ENCODE measurements at places on chromosomes 6 and 20. TPM values are rescaled to one million over a fixed set of nuclear protein-coding genes. Genes with fewer than 3 reads are reported as not detected.

The WFDC5 gene
- total RNA-seq, result not detected

The FHL5 gene
- total RNA-seq, result not detected

The PAK5 gene
- total RNA-seq, result not detected

The MYH7B gene
- 0.70 TPM for total RNA-seq

The TAPBP gene
- total RNA-seq, result 148 TPM

The GSTA4 gene
- total RNA-seq, result 1.1 TPM

The IMPG1 gene
- total RNA-seq, result not detected

The TXLNB gene
- 12.4 TPM for total RNA-seq

The TDRD6 gene
- total RNA-seq, result 4.5 TPM

The IPCEF1 gene
- total RNA-seq, result not detected

DNA sequence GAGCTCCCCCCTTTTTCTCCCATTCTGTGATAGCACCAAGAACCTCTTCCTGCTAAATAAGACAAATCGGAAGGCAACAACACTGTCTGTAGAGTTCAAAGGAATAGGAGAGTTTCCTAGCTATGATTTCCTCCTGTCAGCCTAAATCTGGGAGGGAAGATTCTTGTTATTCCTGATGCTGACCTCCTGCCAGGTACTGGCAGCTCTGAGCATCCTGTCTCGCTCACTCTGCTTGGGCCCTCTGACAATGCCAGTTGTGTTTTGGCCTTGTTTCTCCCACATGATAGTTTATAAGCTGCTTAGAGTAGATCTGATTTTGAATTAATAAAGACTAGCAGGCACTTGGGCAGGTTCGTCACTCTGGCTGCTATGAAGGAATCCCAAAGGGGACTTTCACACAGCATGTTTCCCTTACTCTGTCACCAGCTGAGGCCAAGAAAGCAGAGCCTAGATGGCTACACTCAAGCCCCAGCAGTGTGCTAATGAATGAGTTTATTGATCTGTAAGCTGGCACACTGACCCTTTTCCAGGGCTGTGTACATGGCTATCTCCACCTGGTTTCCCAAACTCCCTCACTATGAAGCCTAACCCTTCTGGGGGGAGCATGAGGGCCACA is 52.3 kb downstream of the UQCC1 start:
- DNase-seq, result no peak

- DNase-seq, result peak; percentile 48
These were observed 11.8 kb upstream of the GSTA1 start for GRCh38 chr6:52815167-52816092.

GRCh38 chr6:72321788-72322187 is 300.1 kb upstream of the KCNQ5 start:
- DNase-seq, result no peak

GRCh38 chr6:157479464-157480303 is 98.7 kb downstream of the ZDHHC14 start:
- no peak for DNase-seq

DNA sequence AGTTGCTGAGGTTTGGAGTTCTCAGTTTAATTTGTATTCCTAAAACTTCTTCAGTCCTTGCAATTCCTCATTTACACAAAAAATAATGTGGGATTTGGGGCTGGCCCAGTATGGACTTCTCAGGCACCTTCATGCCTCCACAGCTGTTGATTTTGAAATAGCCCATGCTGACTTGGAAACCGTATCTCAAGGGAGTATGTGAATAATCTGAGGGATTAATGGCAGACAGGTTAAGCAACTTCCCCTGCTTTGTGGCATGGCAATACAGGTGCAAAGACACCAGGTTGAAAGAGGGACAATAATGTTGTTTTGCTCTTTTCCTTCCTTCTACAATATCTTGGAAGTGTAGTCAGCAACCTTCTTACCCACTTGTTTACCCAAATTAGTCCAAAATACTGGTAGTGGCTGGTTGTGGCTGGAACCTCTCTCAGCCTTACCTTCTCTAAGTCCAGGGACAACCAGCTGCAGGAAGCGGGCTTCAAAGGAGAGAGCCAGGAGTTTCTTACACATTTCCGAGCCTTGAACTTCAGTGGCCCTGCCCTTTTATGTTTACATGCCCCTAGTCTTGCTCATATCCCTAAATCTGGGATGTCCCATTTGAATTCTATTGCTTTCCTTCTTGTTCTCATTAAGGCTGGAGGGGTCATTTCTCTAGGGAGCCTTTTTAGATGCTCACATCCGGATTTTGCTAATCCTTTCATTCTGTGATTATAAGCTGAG is 44.1 kb upstream of the ADGRF1 start:
- no peak for DNase-seq

DNA sequence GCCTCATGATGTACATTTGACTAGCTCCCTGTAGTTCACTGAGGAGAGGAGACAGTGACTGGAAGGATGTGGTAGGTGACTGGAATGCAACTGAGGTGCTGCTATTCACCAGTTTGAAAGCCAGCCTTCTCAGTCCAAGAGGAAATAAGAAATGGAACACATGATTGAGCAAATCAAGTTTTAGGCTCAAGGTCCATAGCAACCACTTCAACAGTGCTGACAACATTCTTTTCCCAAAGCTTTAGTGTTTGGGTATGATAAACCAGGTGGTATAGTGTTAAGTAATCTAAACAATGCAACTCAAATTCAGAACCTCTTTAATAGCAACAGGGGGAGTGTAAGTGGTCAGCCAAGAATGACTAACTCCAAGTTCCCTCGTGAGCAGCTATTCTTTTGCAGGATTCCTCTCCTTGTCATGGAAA is 9.2 kb downstream of the ZHX3 start:
- DNase-seq, result no peak

DNA sequence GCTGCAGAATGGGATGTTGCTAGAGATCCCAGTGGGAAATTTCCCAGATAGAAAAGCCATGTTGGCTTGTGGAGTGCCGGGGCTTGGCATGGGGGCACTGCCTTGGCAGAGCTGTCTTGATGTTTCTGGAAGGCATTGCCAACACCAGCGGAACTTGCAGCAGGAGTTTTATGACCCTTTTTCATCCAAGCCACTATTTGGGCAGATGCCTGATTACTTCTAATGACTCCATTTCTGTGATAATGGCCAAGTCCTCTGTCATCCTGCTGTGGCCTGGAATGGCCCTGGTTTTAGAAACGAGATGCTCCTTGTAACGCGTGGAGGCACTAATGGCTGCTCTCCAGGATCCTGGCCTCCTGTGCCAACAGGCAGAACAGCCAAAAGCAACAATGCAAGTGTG is 229.0 kb downstream of the ZNF217 start:
- no peak for DNase-seq

DNA sequence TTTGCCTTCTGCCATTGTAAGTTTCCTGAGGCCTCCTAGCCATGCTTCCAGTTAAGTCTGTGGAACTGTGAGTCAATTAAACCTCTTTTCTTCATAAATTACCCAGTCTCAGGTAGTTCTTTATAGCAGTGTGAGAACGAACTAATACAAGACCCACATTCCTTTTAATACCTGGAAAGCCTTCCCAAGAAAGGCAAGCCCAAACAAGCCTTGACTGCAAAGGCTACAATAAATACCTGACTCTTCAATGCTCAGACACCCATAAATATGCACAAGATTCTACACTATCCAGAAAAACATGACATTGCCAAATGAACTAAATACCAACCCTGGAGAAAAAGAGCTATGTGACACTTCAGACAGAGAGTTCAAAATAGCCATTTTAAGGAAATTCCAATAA is 338.8 kb downstream of the HAO1 start:
- DNase-seq, result no peak

- peak; percentile 56 for DNase-seq
These were observed 512 bp downstream of the TAP1 start for GRCh38 chr6:32852844-32853540.

DNA sequence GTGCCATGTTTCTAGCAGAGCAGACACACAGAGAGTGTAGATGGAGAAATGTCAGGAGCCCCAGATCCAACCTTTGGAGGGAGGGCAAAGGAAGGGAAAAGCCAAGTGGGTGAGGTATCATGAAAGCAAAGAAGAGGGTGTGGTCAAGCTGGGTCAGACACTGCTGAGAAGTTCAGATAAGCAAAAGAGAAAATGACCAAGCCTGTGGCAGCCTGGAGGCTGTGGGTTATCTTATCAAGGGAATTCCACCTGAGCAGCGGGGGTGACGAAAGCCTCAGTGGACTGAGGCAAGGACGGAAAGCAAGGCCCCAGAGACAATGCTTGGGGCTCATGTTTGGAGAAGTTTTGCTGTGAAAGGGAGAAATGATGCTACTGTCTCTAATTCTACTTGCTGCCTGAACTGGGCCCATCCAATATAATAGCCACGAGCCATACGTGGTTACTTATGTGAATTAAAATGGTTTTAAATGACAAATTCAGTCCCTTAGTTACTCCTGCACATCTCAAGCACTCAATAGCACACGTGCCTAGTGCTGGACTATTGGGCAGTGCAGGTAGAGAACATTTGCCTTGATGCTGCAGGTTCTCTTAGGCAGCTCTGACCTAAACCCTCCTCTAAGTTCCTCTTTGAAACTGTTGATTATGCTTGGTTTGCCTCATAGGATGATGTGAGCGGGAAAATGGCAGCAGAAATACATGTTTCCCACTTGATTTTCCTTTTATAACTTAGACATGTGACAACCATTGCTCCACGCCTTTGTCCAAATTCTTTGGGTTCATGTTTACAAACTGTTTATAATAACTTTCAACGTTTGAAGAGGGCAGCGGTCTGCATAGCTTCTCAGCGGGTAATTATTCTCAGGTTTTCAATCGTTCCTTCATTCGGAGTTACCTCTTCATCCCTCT is 63.7 kb downstream of the SLC22A23 start:
- no peak for DNase-seq

DNA sequence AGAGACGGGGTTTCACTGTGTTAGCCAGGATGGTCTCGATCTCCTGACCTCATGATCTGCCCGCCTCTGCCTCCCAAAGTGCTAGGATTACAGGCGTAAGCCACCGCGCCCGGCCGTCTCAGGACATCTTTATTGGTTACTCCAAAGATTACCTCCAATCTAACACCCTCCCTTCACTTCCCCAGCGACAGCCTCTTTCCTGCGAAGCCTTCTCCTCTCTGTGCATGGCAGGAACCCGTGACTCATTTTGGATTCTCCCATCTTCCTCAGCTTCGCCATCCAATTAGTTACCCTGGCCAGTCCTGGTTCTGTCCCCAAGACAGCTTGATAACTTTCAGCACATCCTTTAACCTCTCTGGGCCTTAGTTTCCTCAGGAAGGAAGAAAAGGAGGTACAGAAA is 51.3 kb upstream of the TOX2 start:
- no peak for DNase-seq

GRCh38 chr6:90458353-90459224 is 128.3 kb downstream of the MAP3K7 start:
- DNase-seq, result peak; percentile 67

GRCh38 chr6:33840048-33840926 is 36.5 kb upstream of the MLN start:
- no peak for DNase-seq

DNA sequence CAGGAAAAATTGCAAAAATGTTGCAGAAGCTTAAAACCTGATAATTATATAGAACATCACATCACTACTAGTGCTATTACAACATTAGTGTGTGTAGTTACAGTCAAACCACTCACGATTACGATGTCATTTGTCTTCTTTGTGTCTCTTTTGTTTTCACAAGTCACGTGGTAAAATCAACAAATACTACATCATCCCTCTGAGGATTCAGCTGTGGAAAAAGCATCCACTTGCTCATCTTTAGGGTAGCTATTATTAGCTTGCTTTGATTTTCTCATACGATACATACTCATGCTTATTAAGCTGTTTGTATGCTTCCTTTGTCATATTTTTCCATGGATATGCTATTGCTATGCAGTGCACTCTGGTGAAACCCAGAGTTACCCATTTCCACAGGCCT is 22.2 kb upstream of the ATXN1 start:
- DNase-seq, result no peak

GRCh38 chr6:2036710-2037023 is 208.7 kb downstream of the GMDS start:
- DNase-seq, result no peak

- DNase-seq, result no peak
These were observed 121.4 kb downstream of the TPBG start for GRCh38 chr6:82484737-82485626.

DNA sequence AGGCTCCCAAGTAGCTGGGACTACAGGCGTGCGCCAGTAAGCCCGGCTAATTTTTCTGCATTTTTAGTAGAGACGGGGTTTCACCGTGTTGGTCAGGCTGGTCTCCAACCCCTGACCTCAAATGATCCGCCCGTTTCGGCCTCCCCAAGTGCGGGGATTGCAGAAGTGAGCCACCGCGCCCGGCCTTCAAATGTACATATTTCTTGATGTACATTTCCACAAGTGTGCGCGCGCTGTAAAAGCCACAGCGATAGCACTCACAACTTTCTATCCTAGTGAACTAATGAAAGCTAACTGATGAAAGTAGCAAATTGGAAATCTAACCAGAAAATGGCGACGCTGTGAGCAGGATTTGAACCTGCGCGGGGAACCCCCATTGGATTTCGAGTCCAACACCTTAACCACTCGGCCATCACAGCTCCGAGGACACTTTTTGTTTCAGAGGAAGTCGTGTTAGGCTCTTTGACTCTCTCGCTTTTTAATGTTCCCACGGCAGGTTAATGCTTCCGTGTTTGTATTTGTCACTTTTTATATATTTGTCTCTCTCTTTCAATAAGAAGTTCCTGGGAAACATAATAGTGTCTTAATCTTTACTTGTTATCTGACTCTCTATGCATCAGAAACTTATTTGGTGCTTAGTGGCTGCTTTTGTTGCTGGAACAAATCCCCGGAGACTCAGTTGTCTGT is 199.4 kb upstream of the ZNF184 start:
- DNase-seq, result no peak

DNA sequence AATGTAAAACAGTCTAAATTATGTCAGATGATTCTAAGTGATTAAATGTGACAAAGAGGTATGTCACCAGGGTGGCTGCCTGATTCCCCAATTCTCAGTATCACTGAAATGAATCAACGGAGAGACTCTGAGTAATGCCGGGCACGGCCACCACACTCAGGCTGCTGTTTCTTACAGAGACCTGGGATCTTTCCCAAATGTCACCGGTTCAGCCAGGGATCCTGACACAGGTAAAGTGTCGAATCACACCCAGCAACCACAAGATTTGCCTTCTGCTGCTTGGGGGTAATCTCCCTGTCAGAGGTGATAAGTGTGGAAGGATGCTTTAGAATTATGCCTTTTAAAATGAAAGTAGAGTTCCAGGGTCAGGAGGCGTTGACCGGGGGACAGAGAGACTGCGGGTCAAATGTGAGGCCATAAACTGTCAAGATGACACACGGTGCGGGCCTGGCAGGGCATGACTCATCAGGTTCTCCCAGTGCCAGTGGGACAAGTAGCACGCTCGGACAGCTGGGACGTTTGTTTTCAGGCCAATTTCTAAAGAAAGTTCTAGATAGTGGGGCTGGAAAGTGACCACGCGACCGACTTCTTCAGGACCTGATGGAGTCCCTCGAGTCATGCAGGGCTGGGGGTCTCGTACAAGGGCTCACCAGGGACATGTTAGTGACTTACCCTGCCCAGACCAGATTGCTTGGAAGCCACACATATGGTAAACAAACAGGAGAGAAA is 48.9 kb downstream of the PRDM1 start:
- no peak for DNase-seq

DNA sequence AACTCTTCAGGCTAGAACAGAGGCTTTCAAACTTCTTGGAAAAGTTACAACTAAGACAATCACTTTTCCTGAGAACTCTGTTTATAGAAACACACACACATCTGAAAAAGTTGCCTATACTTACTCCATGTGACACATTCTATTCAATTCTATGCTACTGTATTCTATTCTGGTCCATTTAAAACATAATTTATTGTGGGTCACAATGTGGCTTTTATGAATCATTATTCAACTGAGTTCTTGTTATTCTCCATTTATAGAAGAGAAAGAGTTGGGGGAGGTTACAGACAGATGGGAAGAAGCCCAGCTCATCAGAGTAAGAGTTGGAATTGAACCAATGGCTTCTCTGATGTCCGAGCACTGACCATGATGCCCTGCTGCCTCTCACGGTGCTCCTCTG is 21.6 kb upstream of the BCAS1 start:
- DNase-seq, result no peak

All from OCI-LY7 (cell line).